Motor neuron (in vitro differentiated cells): ENCODE measurements at places on chromosomes 5 and 9. TPM values are rescaled to one million over a fixed set of nuclear protein-coding genes. Genes with fewer than 3 reads are reported as not detected.

Gene PBX3
- 152 and 161 TPM in 2 replicates for total RNA-seq

- ATAC-seq: no peak
Observed at GRCh38 chr5:74766418-74766848, 484 bp downstream of the GFM2 start.

Gene LHX3
- total RNA-seq: 0.18 and 0.81 TPM in 2 replicates

DNA sequence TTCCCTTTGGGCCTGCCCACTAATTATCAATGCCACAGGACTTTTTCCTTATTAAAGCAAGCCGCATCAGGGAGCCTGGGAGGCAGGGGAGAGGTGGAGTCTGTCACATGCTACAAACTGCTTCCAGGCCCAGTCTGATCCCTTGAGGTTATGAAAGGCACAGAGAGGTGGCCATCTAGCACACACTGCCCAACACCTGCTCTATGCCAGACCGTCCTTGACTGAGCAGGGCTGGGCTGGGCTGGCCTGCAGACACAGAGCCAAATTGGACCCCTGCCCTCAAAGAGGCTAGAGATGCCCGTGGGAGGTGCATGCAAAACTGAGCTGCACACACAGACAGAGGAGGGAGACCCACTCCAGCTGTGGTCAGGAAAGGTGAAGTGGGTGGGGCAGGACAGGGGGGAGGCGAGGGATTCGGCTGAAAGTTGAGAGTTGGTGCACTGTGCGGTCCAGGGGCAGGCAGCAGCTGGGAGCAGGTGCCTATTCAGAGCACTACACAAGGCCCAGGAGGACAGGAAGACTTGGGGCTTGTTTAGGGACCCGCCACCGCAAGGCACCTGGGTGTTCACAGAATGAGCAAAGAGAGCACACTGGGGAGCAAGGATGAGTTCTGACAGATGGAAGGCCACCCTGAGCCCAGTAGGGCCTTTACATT lies 36.4 kb upstream of the TCF7 start:
- ATAC-seq: no peak
